ENCODE measurements at places on chromosomes 12 and 14.

DNA sequence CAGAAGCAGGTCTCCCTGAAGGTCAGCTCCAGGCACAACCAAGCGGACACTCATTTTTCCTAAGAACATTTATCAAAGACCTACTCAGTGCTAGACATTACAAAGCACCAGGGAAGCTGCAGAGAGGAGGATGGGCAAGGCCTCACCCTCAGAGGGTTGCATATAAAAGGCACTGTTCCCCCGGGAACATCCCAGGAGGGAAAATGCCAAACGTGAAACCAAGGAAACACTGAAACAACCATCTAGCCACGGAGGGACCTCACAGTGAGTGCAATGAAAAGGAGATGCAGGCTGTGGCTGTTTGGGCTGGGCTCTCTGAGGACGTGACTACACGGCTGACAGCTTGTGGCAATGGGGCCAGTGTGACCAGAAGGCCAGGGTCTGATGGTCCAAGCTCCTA, 117.4 kb upstream of the VASH1 start:
- H3K27me3 ChIP-seq: no peaks in the 10 kb centered on the region
- no peak for DNase-seq
- no peaks in the 10 kb centered on the region for H3K4me1 ChIP-seq
- no peak overlapping the region for H3K4me3 ChIP-seq
- no peaks in the 10 kb centered on the region for H3K36me3 ChIP-seq

- H3K4me3 ChIP-seq: no peak overlapping the region
- no peaks in the 10 kb centered on the region for H3K36me3 ChIP-seq
- H3K27me3 ChIP-seq: no peaks in the 10 kb centered on the region
- H3K4me1 ChIP-seq: peaks cover 5% of the 10 kb centered on the region
- no peak overlapping the region for H3K27ac ChIP-seq
Measured at GRCh38 chr14:51304438-51304837, 64.4 kb downstream of the TMX1 start.

GRCh38 chr14:31977001-31977556, 100.0 kb upstream of the ARHGAP5 start:
- no peaks in the 10 kb centered on the region for H3K36me3 ChIP-seq
- no peak overlapping the region for H3K4me3 ChIP-seq
- H3K4me1 ChIP-seq: no peaks in the 10 kb centered on the region
- no peak for DNase-seq
- no peaks in the 10 kb centered on the region for H3K27me3 ChIP-seq
- no peak overlapping the region for H3K27ac ChIP-seq

GRCh38 chr12:91591639-91591987, 409.0 kb upstream of the DCN start:
- H3K27me3 ChIP-seq: no peaks in the 10 kb centered on the region
- H3K27ac ChIP-seq: no peak overlapping the region
- H3K36me3 ChIP-seq: no peaks in the 10 kb centered on the region
- no peak overlapping the region for H3K4me3 ChIP-seq

DNA sequence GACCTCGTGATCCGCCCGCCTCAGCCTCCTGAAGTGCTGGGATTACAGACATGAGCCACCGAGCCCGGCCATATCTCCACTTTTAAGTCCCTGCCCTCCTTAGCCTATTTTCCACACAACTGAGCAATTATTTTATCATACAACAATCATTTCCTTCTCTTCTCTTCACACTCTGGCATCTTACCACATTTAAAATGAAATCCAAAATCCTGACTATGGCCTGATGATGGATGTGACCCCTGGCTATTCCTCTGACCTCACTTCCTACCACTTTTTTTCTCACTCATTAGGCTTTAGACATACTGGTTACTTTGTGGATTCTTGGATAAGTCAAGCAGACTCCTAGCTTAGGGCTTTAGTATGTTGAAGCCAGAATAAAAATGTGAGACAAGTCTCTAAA, 21.9 kb upstream of the EID3 start:
- no peaks in the 10 kb centered on the region for H3K36me3 ChIP-seq
- peaks cover 12% of the 10 kb centered on the region for H3K4me1 ChIP-seq
- no peaks in the 10 kb centered on the region for H3K27me3 ChIP-seq
- no peak for DNase-seq
- H3K4me3 ChIP-seq: no peak overlapping the region

DNA sequence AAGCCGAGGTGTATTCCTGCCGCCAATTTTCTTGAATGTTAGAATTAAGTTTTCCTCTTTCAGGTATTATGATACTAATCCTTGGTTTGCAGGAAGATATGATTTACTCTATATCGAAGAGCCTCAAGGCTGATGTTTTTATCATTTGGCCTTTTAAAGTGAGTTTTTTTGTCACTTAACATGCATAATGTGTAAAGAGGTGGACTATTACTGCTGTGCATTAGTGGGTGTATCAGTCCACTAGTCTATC, 11.1 kb upstream of the TMPO start:
- no peaks in the 10 kb centered on the region for H3K36me3 ChIP-seq
- no peaks in the 10 kb centered on the region for H3K4me1 ChIP-seq
- peak overlapping the region; percentile 97 for H3K27ac ChIP-seq
- peak; percentile 50 for DNase-seq

DNA sequence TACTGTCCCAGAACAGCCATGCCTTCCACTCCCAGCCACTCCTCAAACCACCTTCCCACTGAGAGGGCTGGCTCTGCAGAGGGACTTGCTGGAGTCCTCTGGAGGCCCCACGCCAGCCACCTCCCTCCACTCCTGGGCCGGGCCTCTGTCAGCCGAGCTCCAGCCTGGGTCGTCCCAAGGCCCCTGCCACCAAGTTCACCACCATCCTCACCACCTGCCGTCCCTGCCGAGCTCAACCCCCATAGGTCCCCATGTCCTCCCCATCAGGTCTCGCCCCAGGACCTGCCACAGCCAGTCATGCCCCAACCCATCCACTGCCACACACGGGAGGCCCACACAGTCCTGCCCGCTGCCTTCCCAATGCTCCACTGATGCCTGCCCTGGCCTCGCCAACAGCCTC, 39.0 kb downstream of the ITPK1 start:
- H3K27me3 ChIP-seq: no peaks in the 10 kb centered on the region
- no peak overlapping the region for H3K27ac ChIP-seq
- no peaks in the 10 kb centered on the region for H3K4me1 ChIP-seq

- 0 out of 2 replicates have a peak, but pooled peaks cover 3% of the 10 kb centered on the region for H3K4me1 ChIP-seq
- no peak overlapping the region for H3K27ac ChIP-seq
- H3K4me3 ChIP-seq: no peak overlapping the region
- H3K27me3 ChIP-seq: no peaks in the 10 kb centered on the region
- DNase-seq: no peak
Measured at GRCh38 chr14:67551940-67552339, 18.9 kb downstream of the PLEKHH1 start.

GRCh38 chr12:49678711-49679110, 28.5 kb downstream of the FMNL3 start:
- no peak overlapping the region for H3K27ac ChIP-seq
- H3K27me3 ChIP-seq: no peaks in the 10 kb centered on the region
- no peak overlapping the region for H3K4me3 ChIP-seq

GRCh38 chr14:76322594-76323220, 53.2 kb upstream of the ESRRB start:
- H3K27me3 ChIP-seq: no peaks in the 10 kb centered on the region
- no peaks in the 10 kb centered on the region for H3K4me1 ChIP-seq
- H3K27ac ChIP-seq: no peak overlapping the region
- no peaks in the 10 kb centered on the region for H3K36me3 ChIP-seq
- DNase-seq: no peak

DNA sequence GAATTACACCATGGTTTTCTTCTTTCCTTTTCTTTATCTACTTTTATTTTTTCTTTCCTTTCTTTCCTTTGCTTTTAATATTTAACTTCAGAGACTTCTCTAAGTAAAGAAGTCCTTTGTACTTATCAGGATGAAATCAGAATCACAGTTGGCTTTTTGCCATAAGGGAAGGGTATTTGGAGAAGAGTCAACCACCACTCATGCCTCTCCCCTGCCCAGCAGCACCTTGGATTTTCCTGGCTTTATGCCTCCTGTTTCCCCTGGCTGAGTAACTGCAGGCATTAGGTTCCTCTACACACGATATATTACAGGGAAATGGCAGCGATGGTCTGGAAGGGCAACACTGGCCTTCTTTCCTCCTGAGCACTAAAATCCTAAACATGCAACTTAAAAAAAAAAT, 266.4 kb upstream of the CAND1 start:
- no peak overlapping the region for H3K4me3 ChIP-seq
- H3K4me1 ChIP-seq: no peaks in the 10 kb centered on the region
- no peaks in the 10 kb centered on the region for H3K36me3 ChIP-seq
- H3K27ac ChIP-seq: no peak overlapping the region
- no peak for DNase-seq

DNA sequence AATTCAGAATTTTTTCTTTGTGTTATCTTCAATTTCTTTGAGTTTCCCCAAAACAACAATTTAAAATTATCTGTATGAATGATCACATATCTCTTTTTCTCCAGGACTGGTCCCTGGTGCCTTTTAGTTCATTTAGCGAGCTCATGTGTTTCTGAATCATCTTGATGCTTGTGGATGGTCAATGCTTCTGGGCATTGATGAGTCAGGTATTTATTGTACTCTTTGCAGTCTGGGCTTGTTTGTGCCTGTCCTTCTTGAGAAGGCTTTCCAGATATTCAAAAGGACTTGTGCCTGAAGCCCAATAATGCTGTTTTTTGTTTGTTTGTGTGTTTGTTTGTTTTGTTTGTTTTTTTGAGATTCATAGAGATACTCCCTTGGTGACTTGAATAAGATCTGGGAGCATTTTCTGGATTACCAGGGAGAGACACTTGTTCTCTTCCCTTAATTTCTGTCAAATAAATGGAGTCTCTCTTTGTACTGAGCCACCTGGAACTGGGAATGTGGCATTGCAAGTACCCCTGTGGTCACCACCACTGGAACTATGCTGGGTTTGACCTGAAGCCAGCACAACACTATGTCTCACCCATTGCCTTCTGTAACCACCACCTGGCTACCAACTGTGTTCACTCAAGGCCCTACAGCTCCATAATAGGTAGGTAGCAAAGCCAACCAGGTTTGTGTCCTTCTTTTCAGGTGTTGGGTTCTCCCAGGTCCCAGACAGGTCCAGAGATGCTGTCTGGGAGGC, 56.3 kb downstream of the SLC6A15 start:
- DNase-seq: no peak
- no peak overlapping the region for H3K27ac ChIP-seq
- H3K4me1 ChIP-seq: peaks cover 16% of the 10 kb centered on the region
- no peaks in the 10 kb centered on the region for H3K27me3 ChIP-seq

GRCh38 chr12:69287556-69287955, 48.2 kb downstream of the CPSF6 start:
- no peak overlapping the region for H3K27ac ChIP-seq
- H3K27me3 ChIP-seq: no peaks in the 10 kb centered on the region
- no peak for DNase-seq
- H3K4me3 ChIP-seq: no peak overlapping the region
- no peaks in the 10 kb centered on the region for H3K4me1 ChIP-seq

- H3K27ac ChIP-seq: no peak overlapping the region
- no peaks in the 10 kb centered on the region for H3K27me3 ChIP-seq
- no peaks in the 10 kb centered on the region for H3K4me1 ChIP-seq
Measured at GRCh38 chr14:96851694-96852381, 54.7 kb downstream of the VRK1 start.

DNA sequence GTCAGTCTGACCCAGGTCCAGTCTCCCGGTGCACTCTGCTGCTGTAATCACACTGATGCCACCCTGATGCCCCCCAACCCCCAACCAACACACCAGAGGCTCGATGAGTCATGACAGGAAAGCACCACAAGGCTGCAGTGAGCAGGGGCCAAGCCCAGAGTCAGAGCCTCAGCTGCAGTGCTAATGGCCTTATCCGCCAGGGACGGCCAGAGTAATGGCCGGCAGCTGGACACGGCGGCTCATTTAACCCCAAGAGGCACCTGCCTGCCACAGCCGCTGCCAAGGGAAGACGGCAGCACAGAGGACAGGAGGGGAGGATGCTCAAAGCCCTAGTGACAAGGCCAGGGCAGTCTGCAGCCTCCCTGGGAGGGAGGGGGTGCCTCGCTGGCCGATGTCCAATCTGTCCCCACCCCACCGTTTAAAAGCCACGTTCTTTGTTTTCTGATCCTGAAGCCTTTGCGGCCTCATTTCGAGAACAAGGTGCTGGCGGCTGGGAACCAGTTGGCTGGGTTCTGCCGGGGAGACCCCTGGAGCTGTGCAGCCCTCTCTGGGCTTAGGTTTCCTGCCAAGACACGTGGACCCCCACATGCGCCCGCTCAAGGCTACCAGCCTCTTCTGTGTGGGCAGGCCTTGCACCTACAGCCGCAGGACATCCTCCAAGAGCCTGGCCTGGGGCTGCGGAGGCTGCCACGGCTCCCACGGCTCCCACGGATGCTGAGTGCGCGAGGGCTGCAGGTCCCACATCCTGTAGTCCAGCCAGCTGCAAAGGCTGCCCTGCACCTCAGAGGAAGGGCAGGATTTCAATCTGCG, 13.1 kb downstream of the CCDC85C start:
- H3K4me1 ChIP-seq: no peaks in the 10 kb centered on the region
- H3K27ac ChIP-seq: no peak overlapping the region
- DNase-seq: no peak
- H3K4me3 ChIP-seq: no peak overlapping the region
